ENCODE measurements at places on chromosomes 1 and 21.

GRCh38 chr1:32893198-32894018 lies 7.1 kb downstream of the HPCA start:
- DNase-seq: no peak

DNA sequence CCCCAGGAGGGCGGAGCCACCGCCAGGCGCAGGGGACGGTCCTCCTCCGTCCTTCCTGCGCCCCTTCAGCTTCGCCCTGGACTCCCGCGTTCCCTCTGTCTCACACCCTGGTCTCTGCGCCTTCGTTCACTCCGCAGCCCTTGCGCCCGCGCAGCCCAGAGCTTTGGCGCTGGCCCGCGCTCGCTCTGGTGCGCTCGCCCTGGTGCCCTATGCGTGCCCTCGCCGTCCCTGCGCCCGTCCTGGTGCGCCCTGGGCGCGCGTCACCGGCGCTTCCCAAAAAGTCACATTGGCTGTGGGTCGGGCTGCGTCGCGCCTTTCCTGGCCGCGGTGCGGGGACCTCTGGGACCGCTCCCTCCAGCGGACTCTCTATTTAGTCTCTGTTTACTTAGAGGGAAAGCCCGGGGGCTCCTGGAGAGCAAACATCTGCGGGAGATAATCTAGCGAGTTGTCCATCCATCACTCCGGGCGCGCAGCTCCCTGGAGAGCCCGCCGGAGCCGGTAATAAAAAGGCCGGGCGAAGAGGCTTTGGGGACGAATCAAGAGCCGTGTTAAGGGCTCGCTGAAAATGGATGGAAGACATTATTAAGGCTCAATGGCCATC lies 178.6 kb downstream of the PRDM16 start:
- DNase-seq: no peak

DNA sequence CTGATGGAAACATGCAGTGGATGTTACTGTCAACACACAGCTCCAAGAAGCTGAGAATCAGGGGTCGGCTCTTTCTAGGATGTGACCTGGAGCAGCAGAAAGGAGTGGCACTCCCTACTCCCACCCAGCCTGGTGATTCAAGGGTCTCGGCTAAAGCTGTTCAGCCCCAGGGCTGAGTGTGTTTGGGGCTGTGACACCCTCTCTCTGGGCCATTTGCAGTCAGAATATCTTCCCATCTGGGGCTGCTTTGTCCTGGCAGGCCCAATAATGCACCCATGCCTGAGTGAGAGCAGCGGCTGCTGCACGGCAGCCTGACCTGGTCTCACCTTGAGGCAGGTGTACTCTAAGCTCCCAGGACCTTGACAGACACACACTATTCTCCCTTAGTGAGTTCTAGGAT lies 52.5 kb upstream of the AJAP1 start:
- DNase-seq: no peak

GRCh38 chr1:185767508-185768120 lies 33.4 kb downstream of the HMCN1 start:
- DNase-seq: no peak

DNA sequence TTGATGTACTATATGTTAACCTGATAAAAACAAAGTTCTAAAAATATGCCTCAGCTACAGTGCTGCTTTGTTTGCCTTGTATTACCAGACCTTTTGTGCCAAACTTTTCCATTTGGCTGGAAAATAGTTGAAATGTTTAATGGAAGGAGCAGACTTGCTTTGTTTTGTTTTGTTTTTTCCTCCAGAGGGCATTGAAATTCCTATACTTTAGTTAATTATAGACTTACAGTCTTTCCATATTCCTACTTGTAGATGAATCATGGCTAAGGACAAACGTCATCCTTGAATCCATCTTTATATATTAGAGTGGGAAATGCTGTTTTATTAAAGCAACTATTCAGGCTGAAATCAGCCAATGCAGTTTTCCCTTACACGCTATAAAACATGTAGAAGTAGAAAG lies 6.7 kb downstream of the CAP1 start:
- no peak for DNase-seq

DNA sequence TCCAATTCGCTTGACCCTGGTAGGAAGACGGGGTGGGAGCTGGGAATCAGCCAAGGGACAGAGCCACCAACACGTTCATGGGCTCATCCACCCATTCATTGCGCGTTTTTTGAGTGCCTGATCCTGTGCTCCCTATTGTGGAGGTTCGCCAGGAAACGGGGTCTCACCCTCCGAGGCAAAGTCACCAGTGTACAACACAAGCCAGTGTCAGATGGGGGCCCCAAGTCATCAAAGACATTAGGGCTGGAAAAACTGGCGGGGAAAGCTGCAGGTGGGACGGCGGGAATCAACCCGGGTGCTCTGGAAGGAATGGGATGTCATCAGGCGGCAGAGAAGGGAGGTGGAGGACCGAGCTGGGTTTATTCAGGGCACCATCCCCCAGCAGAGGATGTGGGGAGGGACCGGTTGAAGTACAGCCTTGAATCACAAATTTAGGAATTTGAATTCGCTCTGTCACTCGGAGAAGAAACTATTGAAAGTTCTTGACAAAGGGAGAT lies 667 bp upstream of the NID1 start:
- DNase-seq: no peak

DNA sequence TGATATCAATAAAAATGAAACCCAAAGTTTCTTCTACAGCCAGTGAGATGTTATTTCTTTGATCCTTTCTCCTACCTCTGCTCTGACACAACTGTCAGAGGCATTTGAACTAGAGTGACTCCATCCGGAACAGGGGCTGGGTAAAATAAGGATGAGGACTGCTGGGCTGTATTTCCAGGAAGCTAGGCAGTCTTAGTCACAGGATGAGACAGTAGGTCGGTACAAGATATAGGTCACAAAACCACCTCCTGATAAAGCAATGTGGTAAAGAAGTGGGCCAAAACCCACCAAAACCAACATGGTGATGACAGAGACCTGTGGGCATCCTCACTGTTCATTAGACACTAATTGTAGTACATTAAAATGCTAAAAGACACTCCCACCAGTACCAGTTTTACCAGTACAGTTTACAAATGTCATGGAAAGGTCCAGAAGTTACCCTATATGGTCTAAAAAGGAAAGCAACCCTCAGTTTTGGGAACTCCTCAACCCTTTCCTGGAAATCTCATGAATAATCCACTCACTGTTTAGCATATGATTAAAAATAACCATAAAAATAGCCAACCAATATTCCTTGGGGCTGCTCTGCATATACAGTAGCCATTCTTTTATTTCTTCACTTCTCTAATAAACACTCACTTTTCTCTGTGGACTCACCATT lies 96.7 kb downstream of the GABPA start:
- no peak for DNase-seq

GRCh38 chr1:192270398-192270797 lies 46.4 kb upstream of the RGS21 start:
- no peak for DNase-seq

DNA sequence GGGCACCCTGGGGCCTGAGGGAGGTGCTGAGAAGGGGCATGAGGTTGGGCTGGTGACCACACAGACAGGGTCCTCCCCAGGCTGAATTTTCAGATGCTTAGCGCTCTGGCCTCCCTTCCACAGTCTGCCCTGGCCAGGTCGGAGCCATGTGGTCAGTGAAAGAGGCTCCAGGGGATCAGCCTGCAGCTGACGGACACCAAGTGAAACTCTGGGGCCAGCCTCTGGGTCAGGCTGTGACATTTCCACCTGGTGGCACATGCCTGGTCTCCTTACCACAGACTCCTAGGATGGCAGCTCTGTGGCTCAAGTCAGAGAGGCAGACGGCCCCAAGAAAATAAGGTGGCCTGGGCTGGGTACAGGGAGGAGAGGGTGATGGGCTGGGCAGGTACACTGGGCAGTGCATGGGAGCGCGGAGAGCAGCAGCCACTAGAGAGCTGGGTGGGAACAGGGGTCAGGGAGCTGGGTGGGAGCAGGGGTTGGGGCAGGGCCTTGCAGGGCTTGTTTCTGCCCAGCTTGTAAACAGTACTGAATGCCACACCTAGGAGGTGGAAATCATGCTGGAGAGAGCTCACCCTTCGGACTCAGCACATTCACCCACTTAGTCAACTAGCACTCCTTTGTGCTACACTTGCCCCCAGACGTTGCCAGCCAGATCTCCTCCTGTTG lies 20.7 kb upstream of the ADARB1 start:
- no peak for DNase-seq

Measured in vagina (tissue), 2 donors.